ENCODE measurements at places on chromosomes 7 and 10. TPM values are rescaled to one million over a fixed set of nuclear protein-coding genes. Genes with fewer than 3 reads are reported as not detected.

Gene CDK13
- total RNA-seq = 21.3 TPM

Gene MAPK8
- 38.4 TPM for total RNA-seq

Gene ADAMTS14
- total RNA-seq = 0.10 TPM

- no peak for DNase-seq
These were observed 330.9 kb downstream of the XPNPEP1 start for GRCh38 chr10:109592391-109592790.

DNA sequence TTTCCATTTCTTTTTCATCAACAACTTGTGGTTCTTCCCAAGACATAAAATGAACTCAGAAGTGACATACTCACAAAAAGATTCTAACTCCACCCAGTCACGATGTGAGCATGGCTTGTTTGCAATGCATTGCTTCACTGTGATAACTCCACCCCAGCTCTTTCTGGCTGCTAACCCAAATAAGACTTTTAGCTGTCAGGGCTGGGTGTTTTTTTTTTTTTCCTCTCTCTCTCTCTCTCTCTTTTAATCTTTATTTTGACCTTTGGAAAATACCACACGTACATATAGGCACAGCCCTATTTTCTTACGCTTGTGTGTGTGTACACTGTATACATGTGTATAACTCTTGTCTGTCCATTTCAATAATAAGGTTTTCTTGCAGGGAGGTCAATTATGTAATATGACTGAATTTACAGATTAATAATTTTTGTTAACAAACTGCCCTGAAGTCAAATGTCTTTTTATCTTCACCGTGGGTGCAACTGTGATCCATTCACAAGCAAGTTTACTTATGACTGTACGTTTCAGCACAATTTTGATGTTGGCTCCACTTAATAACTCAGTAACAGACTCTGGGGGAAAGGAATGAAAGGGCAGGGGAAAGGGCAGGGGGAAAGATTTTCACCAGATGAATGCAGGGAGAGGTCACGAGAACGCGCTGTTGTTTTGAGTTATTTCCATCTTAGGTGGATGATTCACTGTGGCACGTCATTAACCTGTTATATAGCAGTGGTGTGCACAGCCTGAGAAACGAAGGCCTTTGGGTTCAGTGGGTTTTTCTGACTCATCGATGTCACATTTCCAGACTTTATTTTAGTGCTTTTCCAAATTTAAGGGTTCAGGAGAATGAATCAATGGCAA lies 49.1 kb downstream of the APBB1IP start:
- no peak for DNase-seq

DNA sequence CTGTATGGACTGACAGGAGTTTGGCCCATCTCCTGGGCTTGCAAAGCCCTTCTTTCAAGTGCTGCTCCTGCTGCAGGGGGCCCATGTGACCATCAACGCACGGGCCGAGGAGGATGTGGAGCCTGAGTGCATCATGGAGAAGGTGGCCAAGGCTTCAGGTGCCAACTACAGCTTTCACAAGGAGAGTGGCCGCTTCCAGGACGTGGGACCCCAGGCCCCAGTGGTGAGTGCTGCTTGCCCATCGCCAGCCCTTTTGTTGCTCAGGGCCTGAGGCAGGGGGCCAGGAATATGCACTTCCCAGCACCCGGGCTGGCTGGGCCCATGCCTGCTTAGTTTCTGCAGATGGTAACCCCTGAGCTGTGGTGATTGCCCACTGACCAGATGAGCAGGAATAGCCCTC lies 8.7 kb downstream of the PGAM2 start:
- peak; percentile 21 for DNase-seq

- no peak for DNase-seq
These were observed 328.6 kb upstream of the HGF start for GRCh38 chr7:82098414-82098813.

Gene ZNF800
- 20.8 TPM for total RNA-seq

Data from left ventricle myocardium superior (tissue), 1 donor.